RWPE1 (cell line): ENCODE measurements at places on chromosomes 1 and 21.

DNA sequence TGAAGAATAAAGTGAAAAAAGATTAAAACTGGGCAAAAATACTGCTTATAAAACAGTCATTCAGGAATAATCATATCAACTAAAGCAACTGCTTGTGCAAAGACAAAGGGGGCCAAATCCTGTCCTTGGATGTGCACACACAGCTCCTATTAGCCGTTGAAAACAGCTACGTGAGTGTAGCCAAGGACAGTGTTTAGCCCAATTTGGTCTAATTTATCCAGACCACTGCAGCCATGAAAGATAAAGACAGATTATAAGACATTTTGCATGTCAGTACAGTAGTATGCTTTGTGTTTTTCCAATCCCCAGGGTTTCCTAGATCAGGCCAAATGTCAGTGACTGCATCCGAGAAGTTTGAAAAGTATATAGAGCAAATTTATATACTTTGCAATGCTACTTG is 146.3 kb upstream of the PKN2 start:
- no peak for DNase-seq

- DNase-seq: peak; percentile 14
Measured at GRCh38 chr1:2801535-2802291, at the start of gene TTC34. TSS of gene TTC34 (minus strand) at chr1:2801693. CDS start at chr1:2800827, 866 bp downstream.

GRCh38 chr1:221449194-221449593 is 292.7 kb downstream of the DUSP10 start:
- DNase-seq: no peak

DNA sequence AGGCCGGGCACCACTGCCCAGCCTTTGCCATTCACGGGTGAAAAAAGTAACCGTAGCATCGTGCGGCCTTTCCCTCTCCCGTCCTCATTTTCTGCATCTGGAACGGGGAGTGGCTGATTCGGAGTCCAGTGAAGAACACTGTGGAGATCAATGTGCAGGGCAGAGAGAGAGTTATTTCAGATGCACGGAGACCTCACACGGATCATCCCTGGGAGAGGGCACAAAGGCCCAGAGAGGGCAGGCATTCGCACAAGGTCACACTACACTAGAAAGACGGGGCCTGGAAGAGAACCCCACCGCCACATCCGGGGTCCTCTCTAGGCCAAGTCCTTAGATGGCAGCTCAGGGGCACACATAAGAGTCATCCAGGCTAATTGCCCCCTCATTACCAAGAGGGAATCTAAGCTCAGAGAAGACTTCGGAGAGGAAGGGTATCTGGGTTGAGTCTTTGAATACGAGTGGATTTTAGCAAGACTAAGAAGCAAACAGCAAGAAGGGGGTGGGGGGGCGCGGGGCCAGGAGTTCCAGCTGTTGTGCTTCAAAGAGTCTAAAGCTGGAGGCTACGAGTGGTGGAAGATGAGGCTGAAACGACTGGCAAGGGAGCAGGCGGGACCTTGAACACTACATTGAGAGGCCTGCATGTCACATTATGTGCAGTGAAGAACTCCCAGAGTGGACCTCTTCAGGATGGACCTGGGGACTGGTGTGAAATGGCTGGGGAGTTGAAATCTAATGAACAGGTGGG is 857 bp downstream of the GPX7 start:
- no peak for DNase-seq

DNA sequence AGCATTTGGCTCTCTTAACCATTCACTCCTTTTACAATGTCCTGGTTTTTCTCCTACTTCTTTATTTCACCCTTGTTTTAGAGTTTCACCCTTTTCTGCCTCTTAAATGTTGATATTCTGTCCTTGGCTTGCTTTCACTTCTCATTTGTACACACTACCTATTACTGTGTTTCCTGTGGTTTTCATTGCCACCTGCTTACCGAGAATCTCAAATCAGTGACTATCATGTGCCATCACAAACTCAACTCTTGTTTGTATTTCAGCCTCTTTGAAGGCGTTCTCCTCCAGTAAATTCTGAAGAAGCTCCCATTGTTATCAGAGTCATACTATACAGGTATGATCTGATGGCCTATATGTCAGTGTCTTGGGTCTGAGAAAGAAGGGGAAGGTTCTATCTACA is 65.7 kb downstream of the NPHS2 start:
- no peak for DNase-seq

DNA sequence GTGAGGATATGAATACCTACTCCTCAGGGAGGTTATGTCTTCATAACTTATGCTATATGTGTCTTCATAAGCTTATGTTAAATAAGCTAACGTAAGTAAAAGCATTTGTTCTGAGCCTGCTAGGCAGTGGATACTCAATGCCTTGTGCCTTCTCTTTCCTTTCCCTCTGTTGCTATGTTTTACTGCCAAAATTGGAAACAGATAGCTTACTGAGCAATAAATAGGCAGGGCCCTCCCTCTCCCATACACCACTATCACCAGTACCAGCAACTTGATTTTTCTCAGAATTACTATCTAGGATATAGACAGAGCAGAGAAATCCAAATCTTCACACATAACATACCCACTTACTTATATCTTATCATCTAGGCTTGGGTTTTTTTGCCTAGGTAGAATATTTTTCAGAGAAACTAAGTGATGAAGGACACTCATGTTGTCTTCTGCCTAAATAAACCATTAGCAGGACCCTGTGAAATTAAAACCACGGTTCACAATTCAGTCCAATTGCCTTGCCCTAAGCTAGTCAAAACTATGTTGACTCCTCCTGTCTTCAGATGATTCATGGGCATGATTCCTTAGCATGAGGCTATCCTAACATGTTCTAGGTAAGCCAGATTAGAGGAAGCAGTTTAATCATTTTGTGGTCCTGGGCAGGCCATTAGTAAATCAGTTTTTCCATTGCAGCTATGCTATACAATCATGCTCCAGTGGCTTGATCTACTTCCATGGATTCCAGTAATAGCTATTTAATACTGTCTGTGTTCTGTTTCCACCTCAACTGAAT is 15.9 kb upstream of the LRRC8C start:
- DNase-seq: no peak

- DNase-seq: no peak
Measured at GRCh38 chr1:88680911-88681622, 3.0 kb upstream of the PKN2 start.

DNA sequence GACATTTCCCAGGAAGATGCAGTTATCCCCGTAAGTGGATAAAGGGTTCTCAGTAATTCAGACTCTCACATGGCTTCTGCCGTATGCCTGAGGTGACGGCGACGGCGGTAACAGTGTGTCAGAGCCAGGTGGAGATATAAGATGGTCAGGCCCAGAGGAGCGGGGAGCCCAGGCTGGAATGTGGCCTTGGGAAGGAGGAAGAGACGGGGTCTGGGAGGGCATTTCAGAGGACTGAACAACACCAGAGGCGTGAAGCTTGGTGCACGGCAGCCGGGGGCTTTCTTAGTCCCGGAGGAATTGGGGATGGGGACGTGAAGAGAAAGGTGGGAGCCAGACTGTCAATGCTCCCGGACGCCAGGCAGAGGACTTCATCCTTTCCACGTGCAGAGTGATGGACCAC is 1.0 kb downstream of the RER1 start:
- DNase-seq: no peak

DNA sequence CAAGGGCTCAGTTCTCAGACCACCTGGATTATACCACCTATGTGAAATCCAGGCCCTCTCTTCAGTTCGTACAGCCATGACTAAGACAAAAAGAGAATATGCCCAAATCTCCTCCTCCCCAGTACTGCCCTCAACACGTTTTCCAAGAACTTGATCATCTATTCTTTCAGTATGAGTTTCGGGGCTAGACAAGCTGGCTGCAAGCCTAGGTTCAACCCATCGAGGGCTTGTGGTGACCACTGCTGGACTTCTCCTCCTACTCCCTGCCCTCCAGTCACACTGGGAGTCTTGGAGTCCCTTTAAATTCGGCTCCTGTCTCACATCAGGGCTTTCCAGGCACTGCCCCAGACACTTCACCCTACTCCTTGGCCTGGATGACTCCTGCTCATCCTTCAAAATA is 352.3 kb downstream of the KCNH1 start:
- DNase-seq: no peak

DNA sequence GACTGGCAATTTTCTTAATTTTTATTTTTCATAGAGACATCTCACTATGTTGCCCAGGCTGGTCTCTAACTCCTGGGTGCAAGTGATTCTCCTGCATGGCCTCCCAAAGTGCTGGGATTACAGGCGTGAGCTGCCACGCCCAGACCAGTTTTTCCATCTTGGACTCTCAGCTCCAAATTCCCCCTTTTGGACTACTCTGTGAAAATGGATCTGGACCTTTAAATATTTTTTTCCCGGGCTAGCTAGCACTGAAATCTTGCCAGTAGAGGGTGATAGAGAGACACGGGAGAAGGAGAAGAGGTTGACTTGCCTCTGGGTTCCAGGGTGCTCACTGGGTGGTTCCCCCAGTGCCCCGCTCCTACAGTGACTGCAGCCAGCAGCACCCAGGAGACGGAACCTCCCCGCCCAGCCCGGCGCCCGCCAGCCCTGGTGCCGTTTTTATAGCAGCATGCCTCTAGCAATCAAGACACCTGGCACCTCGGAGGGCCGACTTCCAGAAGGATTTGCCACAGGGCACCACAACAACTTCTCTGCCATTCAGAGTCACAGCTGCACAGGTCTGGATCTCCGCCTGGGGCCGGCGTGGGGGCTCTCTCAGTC is 34.7 kb upstream of the SCCPDH start:
- peak; percentile 76 for DNase-seq

DNA sequence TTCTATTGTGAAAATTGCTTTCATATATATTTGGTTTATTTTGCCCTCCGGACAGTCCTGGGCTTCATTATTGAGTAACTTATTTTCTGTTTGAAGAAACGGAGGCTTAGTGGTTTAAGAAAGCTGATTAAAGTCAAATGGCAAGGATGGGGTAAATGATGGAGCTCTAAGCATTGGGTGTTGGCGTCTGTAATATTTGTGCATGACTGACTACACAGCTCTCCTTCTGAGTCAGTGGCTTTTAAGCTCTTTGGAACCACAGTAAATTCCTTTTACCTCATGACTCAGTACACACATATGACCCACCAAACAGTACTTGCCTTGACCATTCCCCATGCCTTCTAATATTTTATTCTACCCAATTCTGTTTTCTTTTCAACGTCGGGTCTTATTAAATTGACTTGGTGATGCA is 21.0 kb downstream of the B3GALT5 start:
- DNase-seq: peak; percentile 73

DNA sequence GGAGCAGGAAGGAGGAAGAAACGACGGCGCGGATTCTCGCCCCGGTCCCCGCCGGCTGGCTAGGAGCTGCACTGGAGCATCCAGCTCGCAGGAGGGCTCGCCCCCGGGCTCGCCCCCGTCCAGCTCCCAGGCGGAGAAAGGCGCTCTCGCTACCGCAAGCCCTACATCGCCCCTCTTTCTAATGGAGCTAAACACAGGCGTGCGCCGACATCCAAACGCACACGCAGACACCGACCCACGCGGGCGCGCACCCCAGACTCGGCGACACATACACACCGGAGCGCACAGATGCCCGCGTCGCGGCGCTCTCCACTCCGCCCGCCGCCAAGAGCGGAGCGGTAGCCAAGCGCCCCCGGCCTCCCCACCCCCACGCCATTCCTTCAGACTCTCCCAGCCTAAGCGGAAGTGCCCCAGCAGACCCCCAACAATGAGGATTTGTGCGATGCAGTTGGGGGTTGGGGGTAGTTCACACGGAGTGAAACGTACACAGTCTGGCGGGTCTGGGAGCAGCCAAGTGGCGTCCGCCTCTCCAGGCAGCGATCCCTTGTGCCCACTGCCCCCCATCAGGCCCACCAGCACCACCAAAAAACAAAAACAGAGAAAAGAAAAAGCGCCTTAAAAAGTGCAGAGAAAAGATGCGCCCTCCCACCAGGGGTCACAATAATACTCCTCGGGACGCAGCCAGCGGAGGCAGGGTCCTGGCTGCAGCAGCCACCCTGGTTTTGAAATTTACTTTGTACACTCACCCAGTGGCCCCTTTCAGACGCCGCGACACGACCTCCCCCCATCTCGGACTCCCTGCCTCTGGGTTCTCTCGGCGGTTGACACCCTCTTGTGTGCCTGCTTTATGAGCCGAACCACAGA is 1.4 kb downstream of the DAB1 start:
- no peak for DNase-seq

DNA sequence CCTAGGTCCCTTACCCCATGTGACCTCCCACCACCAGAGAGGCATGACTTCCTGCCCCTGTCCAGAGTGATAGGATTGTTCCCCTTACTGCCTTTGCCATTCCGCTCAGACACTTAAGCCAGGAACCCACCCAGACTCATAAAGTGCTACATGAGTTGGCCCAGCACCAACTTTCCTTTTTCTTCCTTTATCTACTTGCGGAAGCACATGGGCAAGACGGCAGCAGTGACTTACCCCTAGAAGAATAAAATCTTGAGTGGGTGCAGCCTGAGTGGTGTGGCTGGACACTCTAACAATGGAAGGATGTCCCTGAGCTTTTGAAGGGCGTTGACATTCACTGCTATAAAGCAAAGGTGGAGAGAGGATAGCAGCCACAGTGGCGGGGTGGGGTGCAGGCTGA is 100.1 kb downstream of the MAB21L3 start:
- no peak for DNase-seq

DNA sequence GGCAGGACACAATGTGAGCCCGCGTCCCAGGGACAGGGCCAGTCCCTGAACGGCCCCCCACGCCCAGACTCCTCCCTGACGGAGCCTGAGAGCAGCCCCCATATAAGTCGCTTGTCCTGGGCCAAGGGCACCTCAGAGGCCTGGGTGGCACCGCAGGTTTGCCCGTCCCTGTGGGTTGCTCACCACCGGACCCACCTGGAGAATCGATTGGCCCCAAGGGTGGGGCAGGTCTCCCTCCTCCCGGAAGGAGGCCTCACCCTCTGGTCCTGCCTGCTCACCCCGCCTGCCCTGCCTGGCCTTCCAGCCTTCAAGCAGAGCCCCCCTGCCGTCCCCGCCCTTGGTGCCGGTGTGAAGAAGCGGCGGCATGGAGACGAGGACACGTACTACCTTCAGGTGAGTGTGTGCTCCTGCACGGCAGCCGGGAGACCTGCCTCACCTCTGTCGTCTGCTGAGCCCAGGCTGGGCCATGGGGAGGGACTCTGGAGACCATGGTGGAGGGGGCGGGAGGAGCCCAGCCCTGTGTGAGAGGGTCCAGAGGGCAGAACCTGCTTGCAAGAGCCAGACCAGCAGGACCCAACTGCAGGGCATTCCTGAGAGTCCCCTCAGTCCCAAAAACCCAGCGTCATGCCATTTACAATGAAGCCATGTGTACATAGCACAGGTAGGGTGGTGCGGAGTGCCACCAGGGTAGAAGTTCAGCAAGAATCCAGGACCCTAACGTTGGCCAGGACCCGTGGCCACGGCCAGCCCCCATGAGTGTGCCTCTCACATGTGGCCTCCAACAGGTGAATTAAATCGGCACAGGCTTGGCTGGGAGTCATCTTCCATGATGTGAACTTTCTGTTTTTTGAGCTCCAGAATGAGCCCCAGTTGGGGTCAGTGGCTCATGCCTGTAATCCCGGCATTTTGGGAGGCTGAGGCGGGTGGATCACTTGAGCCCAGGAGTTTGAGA is 24.1 kb upstream of the CCDC27 start:
- DNase-seq: no peak

GRCh38 chr21:28704746-28705145 is 287.9 kb downstream of the LTN1 start:
- no peak for DNase-seq

- no peak for DNase-seq
Measured at GRCh38 chr1:32221581-32221979, 573 bp downstream of the TMEM234 start.

GRCh38 chr1:9776685-9777084 is 47.1 kb downstream of the CLSTN1 start:
- DNase-seq: no peak
